ENCODE measurements at places on chromosomes 16 and 17. TPM values are rescaled to one million over a fixed set of nuclear protein-coding genes. Genes with fewer than 3 reads are reported as not detected.

- DNase-seq, result no peak
Observed at GRCh38 chr16:774086-775001, 13.8 kb downstream of the MSLN start.

EMP2 gene
- 17.8 TPM for total RNA-seq

KRTAP1-1 gene
- 0.83 TPM for total RNA-seq

DNA sequence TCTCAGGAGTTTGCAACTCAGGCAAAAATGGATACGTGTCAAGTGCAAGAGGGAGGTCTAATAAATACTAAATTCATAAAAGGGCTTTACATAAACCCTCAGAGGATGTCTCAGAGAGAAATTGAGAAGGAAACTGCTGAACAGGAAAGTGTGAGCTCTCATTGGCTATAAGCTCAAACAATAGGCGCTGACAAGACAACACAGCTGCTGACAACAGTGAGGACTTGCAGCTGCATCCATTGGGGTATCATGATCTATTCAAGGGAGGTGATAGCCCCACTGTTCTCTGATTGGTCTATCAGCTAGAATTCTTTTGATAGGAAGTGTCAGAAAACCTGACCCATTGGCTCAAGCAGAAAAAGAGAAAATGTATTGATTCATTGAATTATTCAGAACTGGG lies 187.2 kb downstream of the CBLN1 start:
- no peak for DNase-seq

MT1M gene
- not detected for total RNA-seq

KNOP1 gene
- total RNA-seq, result 10.6 TPM

GRCh38 chr16:69618307-69618706 lies 52.5 kb downstream of the NFAT5 start:
- DNase-seq, result no peak

- no peak for DNase-seq
Observed at GRCh38 chr17:8935191-8935590, 30.3 kb downstream of the PIK3R5 start.

DNA sequence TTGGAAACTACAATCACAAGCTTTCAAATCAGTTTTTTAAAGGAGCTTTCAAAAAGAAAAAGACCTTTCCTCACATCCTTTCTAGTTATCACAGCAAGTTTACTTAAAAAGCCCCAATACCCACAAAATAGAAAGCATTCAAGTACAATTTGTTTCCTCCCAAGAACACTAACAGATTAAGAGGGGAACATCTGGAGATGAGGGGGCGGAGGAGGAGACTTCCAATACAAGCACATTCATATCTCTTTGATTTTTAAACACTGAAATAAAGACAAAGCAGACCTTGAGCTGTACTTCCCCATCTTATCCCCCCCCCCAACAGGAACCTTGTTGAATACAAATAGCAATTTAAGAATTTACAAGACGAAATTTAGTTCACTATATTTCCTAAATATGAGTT lies 2.0 kb downstream of the YWHAE start:
- peak; percentile 54 for DNase-seq

- no peak for DNase-seq
Observed at GRCh38 chr17:49521088-49521450, 26.0 kb downstream of the NGFR start.

DNA sequence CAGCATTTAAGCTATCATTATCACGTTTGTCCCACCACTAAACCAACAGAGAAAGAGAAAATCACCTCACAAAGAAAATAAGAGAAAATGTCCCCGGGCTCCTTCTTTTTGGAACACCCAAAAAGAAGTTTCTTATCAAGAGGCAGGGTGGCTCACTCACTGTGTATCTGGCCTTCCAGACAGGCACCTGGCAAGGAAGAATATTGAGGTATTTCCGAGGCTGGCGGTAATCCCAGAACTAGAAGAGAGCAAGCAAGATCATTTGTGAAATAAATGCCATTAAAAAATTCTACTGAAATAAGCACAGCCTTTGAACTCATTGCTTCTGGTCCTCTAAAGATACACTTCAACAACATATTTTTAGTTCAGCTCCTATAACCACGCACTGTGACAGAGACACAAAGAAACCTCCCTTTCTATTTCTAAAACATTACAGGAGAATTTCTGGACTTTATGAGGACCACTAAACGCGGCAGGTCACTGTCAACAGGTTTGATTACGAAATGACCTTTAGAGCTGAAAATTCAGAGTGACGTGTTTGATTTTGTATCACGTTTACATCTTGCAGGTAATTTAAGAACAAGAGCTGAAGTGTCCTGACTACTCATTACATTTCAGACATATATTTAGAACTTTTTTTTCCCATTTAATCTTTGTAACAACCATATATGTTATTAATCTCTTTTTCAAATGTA lies 61.0 kb downstream of the WDR59 start:
- DNase-seq, result no peak

NPIPA2 gene
- not detected for total RNA-seq

- DNase-seq, result no peak
Observed at GRCh38 chr16:54928411-54929089, 2.1 kb upstream of the IRX5 start.

DNA sequence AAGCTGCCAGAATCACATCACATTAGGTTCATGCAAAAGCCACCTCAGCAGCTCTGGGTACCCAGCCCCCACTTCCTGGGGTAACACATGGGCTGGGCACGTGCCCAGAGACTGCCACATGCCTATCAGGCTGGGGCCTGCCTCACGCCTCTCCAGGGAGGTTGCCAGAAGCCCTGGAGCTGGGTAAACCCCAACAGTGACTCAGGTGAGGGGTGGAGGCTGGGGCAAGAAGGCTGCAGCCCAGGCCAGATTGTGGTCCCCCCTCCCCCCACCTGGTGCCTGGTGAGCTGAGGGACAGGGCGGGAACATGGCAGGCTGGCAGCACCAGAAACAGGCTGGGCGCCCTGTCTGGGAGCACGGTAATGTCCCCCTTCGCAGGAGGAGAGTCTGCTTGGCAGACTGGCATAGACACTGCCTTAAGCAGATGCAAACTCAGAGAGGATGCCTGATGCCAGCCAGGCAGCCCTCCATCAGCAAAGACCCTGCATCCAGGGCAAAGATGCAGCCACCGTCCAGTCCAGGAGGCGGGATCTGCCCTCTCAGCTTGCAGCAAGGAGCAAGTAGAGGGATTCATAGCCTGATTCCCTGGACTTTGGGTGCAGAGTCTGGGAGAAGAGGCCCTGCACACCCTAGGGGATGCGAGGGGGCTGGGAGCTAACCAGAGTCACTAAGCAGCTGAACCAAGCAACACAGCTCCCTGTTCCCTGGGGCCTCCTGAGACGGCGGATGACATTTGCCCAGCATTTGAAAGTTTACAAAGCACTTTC lies 28.8 kb downstream of the NGFR start:
- no peak for DNase-seq

DNA sequence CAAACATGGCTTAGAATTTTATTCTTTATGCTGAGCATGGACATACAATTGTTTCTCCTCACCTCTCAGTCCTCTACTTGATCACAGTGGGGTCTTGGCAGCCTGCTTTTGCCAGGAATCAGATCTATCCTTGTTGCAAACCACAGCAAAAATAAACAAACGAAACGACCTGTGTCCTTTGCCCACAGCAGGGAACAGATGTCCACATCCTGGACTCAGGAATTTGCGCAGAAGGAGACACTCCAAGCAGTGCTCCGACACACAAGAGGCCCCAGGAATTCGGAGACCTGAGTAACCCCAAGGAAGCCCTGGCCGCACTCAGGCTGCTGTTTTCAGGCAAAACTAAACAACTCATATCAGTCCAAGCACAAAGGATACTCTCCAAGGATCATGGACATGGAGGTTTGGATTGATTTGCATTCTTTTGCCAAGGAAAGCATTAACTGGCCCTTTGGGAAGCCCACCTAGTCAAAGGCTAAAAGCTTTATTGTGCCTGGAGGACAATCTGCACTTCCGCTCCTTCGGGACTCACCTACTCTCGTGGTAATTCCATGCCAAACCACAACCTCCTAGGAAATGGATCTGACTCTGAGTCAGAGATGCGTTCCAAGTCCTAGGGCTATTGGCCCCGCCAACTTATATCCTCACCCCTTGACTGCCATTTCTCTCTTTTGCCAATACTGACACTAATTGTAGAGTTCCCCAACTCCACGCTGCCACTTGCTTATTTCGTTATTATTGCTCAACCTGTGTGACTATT lies 271.1 kb upstream of the CDH11 start:
- DNase-seq, result no peak

PCYT2 gene
- total RNA-seq, result 31.9 TPM

- DNase-seq, result no peak
Observed at GRCh38 chr17:3979290-3979611, 15.0 kb upstream of the ATP2A3 start.

- DNase-seq, result no peak
Observed at GRCh38 chr16:15510992-15511391, 76.6 kb downstream of the BMERB1 start.

SBK1 gene
- under 0.01 TPM for total RNA-seq

GRCh38 chr16:67481561-67482232 lies 740 bp upstream of the ATP6V0D1 start:
- DNase-seq, result peak; percentile 43

KRT26 gene
- total RNA-seq, result not detected

DNA sequence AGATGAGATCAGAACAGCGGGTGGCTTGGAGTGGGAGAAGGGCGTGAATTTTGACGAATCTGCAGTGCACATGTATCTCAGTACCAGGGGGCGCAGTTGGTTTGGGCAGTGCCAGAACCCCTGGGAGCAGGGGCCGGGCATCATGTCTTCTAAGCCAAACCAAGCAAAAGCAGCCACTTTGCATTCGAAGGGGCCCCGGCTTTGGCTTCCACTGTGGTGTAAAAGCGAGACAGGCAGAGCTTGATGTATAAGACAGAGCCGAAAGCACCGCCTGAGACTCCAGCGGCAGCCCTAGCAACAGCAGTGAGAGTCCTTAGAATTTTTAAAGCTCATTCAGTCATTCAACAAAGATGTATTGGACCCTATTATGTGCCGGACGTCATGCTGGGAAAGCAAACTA lies 3.8 kb upstream of the XYLT1 start:
- DNase-seq, result no peak

DNA sequence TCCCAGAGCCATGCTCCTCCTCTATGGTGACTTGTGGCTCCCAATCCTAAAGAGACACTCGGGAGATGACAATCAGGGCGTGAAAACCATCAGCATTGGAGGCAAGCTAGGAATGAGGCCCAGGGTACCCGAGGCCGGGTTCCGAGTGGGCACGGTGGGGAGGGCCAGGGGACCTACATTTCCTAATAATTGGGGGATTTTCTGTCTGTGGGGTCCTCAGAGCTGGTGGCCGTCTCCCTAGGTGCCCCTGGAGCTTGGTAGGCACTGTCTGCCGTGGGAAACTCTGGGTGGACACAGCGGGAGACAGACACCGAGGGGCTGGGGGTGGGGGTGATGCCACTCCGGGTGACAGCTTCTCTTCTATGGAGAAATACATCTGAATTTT lies 312.5 kb upstream of the TNRC6C start:
- DNase-seq, result no peak

FN3K gene
- 0.83 TPM for total RNA-seq

PDILT gene
- not detected for total RNA-seq

DNA sequence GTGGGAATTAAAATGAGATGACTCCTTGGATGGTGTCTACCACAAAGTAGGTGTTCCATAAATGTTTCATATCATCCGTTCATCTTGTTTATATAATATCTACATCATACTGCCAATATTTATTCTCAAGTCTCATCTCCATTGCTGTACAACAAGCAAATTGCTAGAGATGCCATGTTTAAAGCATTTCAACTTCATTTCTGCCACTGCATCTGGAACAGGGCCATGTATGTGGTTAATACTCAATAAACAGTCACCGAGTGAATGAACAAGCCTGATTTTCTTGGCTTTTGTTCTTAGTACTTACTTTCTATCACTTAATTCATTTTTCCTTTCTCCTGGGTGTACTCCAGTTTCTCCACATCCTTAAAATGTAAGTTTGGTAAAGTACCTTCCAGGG lies 107.6 kb downstream of the KCNJ2 start:
- DNase-seq, result peak; percentile 32

TNFRSF17 gene
- not detected for total RNA-seq

BRIP1 gene
- 19.7 TPM for total RNA-seq

DNA sequence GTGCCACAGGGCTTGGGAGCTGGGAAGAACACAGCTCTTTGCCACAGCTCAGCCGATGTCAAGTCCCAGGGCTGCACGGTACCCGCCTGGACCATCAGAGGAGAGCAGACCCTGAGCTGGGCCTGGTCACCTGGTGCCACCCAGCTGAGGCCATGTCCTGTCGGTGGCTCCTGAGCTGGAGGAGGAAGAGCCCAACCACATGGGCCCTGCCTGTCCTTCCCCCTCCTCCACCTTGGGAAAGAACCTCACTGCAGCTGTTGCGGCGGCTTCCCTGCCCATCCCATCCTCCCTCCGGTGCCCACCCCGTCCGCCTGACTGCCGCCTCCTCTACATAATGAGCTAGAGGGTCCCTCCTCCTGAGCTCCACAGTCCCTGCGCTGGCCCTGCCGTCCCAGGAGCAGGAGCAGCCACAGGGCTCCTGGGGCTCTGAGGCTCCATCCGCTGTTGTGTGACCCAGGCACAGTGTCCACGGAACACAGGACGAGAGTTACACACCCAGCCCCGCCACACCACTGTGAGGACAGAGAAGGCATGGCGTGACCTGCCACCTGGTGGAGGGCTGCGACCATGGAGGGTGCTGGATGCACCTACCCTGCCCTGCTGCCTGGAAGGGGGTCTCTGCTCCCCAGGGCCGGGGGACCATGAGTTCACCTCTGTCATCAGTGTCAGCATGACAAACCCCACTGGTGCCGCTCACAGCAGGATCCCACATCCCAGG lies 21.4 kb upstream of the CHMP6 start:
- DNase-seq, result no peak

- DNase-seq, result peak; percentile 61
Observed at GRCh38 chr17:13544765-13545164, 57.0 kb downstream of the HS3ST3A1 start.

DNA sequence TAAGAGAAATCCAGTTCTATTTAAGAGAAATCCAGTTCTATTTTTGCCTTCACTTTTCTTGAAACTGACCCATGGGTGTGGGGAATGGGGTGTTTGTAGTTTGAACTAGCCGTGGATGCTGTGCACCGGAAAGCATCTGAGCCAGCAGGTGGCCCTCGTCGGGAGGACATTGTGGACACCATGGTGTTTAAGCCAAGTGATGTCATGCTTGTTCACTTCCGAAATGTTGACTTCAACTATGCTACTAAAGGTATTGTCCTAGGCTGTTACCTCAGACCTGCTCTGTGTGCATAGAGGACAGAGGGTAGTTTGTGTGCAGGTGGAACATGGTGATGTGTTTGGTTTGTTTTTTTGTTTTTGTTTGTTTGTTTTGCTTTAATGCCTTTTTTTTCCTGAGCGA lies 3.3 kb downstream of the ATXN2L start:
- peak; percentile 34 for DNase-seq

DNA sequence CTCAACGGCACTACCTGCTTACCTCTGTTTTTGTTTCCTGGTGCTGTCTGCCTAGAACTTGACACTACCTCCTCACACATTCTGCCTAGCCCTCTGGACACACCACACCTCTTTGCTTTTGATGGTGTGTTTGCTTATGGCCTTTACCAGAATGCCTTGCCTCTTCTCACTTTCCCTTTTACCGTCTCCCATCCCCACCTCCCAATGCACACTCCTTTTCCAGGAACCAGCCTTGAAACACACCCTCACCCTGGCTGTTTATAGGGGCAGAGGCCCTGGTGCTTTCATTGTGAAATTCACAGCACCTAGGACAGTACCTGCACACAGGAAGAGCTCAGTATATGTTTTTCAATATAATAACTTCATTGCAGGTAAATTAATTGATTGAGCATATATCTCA lies 56.2 kb downstream of the MAP2K6 start:
- no peak for DNase-seq

GRCh38 chr17:29840884-29841283 lies 89.1 kb downstream of the SSH2 start:
- peak; percentile 81 for DNase-seq

TP53TG3C gene
- not detected for total RNA-seq

LGALS9B gene
- total RNA-seq, result not detected

- no peak for DNase-seq
Observed at GRCh38 chr16:64292161-64292560, 829.7 kb downstream of the CDH11 start.

Measured in IMR-90 (cell line).